ENCODE measurements at places on chromosomes 2 and 18.

DNA sequence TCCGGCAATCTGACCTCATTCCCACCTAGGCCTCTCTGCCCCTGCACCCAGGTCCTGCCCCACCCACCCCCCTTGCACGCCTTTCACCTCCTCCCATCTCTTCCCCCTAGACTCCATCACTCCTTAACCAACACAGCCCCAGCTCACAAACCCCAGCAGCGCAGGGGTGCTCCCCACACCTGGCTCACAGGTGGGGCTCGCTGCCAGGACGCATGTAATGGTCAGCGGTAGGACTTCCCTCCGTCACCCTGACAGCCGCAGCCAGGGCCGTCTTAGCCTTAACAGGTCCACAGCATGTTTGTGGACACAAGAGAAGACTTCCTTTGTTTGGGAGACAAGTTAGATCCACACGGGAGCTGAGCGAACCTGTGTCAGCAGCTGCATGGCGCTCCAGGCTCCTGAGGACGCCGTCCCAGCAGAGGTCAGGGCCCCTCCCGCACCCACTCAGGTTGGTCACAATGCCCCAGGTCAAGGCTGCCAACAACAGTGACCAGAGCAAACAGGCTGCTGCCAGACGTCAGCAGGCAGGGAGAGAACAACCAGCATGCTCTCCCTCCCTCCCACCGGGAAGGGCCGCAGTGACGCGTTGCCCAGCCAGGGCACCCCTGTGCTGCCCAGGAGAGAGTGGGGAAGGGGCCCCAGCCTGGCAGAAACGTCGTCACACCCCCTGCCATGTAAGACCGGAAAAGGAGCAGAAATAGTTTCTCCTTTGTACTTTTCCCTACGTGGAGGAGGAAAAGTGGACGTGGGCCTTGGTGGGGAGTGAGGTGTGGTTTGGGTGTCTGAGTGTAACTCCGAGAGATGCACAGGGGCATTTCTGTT lies 68.0 kb downstream of the PXDN start:
- no peak for DNase-seq

- DNase-seq: no peak
Measured at GRCh38 chr18:76442413-76443171, 52.5 kb downstream of the ZNF516 start.

- no peak for DNase-seq
Measured at GRCh38 chr2:152565884-152566727, 151.2 kb downstream of the PRPF40A start.

DNA sequence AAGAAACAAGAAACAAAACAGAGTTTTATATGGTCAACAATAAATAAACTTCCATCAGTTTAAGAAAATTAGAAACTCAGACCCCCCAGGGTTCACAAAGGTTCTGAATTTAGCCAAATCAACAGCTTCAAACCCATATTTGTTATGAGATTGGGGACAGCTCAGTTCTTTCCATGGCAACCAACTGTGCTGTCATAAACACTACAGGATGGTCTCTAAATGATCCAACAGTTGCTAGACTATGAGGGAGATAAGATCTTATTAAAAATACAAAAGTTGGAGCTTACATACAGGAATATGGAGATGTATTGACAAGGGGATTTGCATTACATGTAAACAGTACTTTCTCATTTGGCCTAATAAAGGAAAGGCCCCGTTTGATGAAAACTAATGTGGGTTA lies 154.6 kb upstream of the CTAGE1 start:
- no peak for DNase-seq

All from activated T-cell treated with anti-CD3 and anti-CD28 coated beads for 1 hour (primary cell).